ENCODE measurements at places on chromosomes 12 and 14.

- no peak for DNase-seq
These were observed 23.7 kb downstream of the PIGH start for GRCh38 chr14:67576216-67576955.

GRCh38 chr14:105315211-105315721, 718 bp downstream of the PACS2 start:
- DNase-seq = peak; percentile 58

- DNase-seq = no peak
These were observed 147.5 kb downstream of the SLC2A13 start for GRCh38 chr12:39958377-39958776.

DNA sequence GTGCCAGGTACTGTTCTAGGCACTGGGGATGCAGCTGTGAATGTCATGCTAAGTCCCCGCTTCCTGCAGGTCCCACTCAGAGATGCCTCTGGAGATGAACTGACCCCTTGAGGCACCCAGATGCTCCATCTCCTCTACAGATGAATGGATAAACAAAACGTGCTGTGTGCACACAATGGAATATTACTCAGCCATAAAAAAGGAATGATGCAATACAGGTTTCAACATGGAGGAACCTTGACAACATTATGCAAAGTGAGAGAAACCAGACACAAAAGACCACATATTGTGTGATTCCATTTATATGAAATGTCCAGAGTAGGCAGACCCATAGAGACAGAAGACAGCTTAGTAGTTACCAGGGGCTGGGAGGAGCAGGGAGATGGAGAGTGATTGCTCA, 320.1 kb upstream of the DIO3 start:
- no peak for DNase-seq

GRCh38 chr14:32469388-32470160, 140.5 kb downstream of the AKAP6 start:
- DNase-seq = no peak

GRCh38 chr14:66443785-66444184, 42.4 kb upstream of the CCDC196 start:
- DNase-seq = no peak

- peak; percentile 46 for DNase-seq
These were observed 44.0 kb upstream of the REP15 start for GRCh38 chr12:27652174-27652763.

DNA sequence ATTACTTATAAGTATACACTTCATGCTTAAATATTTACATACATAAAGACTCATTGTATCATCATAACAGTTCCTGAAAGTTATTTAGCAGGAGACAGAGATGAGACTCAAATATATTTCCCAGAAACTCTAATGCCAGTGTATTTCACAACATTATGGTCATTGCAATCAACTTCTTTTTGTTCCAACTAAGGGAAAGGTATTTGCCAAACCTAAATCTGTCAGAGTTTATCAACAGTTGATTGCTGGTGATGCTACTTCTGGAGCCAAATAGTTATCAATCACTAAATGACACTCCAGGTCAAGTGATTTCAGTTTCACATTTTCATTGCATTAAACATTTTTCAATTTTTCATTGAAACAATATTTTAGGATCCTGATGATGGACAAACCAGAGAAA, 72.1 kb upstream of the AVPR1A start:
- no peak for DNase-seq

GRCh38 chr12:78696267-78696666, 168.3 kb upstream of the SYT1 start:
- DNase-seq = no peak

GRCh38 chr12:13148485-13148847, 45.0 kb upstream of the GSG1 start:
- no peak for DNase-seq

DNA sequence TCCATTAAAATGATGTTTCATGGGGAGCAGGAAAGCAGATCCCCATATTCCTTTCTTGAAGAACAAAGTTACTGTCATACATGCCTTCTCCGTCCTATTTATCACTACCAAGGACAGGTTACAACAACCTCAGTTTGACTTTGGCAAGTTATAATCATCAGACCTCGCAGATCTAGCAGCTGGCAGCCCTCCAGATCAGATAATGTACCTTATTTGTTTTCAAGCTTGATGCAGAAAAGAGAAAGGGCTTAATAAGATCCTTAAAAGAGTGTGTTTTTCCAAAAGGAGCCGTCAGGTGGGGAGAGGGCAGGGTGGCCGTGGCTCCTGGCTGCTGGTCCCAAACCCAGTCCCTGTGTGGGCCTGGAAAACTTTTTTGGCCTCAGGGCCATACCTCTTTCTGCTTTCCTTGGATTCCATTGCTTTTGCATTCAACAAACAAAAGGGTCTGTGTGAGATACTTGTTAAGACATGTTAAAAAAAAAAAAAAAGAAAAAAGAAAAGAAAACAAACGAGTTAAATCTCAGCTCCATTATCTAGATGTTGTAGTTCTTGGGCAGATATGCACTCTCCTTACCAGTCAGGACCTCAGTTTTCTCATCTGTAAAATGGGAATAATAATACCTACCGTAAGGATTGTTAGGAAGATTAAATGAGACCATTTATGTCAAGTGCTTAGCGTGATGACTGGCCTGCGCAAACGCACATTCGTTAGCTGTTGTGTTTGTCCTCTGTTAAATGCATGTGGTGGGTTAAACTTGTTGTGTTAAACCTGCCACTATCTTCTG, 64.6 kb downstream of the B4GALNT3 start:
- no peak for DNase-seq

GRCh38 chr12:123571343-123571813, 13.0 kb upstream of the TMED2 start:
- DNase-seq = no peak

- peak; percentile 15 for DNase-seq
These were observed 3.1 kb downstream of the SINHCAF start for GRCh38 chr12:31322801-31323207.

GRCh38 chr12:110266980-110267620, 13.9 kb upstream of the ATP2A2 start:
- no peak for DNase-seq

DNA sequence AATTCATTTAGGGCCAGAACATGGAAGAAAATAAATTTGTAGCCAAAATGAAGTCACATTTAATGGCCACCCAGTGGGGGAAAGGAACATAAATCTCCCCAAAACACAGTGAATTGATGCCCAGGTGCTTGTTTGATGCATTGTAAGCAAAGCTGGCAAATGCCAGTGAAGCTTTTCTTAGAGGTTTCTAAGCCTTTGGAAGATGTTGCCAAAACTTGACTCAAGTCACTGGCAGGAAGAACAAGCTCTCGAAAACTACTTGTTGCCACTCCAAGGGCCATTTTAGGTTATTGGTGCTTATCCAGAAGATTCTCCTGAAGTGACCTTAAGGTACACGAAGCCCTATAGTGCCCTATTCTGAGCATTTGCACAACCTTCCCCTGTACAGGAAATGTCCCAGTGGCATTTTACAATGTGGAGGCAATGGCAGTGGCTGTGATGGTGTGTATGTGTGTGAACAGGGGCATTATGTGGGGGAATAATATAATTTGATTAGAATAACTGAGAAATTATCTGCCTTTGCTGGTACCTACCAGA, 89.5 kb upstream of the NOVA1 start:
- DNase-seq = no peak

DNA sequence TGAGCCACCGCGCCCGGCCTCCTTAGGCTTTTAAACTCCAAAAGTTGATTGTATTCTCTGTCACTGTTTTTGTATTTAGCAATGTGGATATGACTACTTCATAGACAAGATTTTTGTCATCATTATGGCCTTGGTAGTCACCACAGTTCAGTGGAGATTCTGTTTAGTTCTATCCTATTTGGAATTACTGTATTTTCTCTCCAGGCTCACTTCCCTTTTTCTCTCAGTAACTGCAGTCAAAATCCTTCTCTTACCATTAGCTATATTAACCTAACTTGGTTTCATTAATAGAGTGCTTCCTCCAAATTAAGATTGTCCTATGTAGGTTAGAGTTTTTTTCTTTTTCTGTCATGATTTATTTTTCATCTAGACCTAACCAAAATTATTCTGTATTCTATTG, 283.9 kb downstream of the TMTC2 start:
- no peak for DNase-seq

DNA sequence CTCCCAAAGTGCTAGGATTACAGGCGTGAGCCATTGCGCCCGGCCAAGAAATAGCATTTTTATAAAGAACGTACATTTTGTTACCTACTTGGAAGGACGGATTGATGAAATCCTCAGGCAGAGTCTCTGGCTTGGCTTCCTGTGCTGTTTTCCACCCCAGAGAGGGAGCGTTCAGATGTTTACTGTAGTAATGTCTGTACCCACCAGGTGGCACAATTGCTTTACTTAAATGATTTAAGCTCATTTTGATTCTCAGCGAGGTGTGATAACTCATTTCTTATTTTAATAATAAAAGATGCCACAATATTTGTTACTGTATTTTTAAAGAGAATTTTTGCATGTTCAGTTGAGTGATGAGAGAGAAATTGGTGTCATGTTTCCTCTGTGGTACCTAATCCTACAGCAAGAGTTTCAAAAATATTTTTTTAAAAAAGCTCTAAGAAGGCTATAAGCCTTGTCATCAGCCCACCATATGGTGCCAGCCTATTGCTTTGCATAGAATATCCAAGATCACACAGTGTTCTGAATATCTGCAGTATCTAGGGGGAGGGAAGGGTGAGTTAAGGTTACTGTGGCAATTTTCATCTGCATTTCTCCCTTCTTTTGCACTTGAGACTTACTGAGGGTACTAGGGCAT, 82.6 kb upstream of the TRAF3 start:
- peak; percentile 72 for DNase-seq

DNA sequence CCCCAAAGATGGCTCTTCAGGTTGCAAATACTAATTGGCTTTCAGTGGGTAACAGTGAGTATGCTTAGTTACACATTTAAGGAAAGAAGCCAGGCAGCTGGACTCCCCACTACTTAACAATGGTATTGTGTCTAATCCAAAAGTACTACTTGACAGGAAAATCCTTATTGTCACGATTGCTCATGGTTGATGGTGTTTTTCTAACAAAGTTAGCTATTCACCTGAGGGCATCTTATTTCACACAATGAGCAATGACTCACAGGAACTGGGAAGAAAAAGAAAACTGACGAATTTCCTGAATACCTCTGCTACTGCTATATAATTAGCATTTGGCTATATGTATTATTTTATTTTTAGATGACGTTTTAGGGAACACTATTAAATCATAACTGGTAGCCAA, 33.4 kb upstream of the ALG10 start:
- no peak for DNase-seq

DNA sequence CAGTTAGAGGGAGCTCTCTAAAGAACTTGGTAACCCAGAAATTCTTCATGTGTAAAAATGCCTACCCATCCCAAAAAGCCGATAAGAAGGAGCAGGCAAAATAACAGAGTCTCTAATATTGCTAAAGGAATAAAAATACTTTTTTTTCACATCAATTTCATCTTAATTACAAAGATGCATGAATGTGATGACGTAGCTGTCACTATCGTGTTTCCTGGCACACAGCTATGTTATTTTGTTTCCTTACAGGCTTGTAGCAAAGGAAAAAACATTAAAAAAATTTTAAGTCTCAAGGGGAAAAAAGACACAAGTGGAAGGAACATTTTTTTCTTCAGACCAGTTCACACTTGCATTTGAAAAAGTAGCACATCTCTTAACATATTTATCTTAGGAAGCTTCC, 10.3 kb upstream of the LGALS3 start:
- DNase-seq = no peak

DNA sequence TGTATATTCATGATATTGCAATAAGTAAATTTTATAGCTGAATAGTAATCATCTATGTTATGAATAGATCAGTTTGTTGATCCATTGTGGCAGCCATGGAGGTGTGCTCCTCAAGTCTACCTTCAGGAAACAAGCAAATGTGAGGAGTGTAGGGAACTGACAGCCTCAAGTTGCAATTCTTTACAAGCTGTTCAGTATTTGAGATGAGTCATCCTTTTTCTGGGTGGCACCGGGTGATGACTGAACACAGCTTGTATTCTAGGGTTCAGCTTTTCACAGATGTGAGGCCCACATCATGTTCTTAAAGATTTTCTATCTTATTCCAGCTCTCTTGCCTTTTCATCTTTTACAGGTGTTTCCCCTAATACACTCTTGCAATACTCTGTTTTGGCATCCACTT, 452.4 kb downstream of the KCNH5 start:
- DNase-seq = no peak

- DNase-seq = no peak
These were observed 4.5 kb downstream of the USP30 start for GRCh38 chr12:109056891-109057290.

DNA sequence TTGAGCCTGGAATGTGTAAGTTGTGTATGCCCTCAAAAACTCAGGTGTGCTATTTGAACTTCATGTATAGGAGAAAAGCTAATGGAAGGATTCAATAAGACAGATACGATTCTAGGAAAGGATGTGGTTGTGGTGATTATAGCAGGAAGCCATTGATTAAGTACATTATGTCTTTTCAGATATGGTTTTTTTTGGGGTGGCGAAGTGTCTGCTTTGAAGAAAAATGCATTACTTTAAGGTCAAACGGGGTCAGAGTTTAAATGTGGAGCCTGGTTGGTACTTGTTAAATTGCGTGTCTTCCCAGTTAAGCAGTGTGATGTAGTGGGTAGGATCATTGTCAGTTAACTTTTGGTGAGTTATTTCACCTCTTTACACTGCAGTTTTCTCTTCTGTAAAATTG, 13.0 kb upstream of the NUP107 start:
- no peak for DNase-seq

DNA sequence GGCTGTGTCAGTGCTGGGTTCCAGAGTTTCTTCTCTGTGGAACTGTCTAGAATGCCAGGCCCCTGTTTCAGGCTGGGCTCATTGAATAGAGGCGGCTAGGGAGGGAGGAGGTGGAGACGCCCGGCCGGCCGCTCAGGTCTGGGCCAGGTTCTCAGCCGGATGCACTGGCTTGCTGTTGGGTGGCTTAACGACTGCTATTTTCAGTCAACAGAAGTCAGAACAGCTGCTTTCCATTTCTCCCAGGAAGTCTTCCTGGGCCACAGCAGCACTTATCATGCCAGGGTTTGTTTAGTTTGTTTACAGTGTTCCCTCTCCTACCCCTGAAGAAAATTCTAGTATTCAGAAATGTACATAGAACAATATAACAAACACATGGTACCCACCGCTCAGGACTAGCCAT, 26.0 kb upstream of the VPS37B start:
- no peak for DNase-seq

DNA sequence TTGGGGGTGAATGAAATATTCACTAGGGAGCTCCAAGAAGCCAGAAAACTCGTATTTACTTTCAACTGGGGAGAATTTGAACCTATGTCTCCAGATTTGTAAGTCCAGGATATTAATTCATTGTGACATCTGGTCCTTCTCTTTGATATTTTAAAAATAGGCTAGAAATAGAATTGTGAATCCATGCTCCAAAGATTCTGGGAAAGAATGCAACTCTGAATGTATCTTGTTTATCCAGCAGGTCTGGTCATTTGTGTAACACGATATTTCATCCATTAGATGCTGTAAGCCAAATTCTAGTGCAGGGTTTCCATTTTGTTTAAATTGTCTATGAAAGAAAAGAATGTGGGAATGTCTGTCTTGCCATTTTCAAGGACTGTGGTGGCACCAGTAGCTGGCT, 334.7 kb downstream of the BMP4 start:
- DNase-seq = no peak

GRCh38 chr12:1769809-1770494, 50.4 kb upstream of the LRTM2 start:
- no peak for DNase-seq

- DNase-seq = no peak
These were observed 16.7 kb upstream of the MAP1LC3B2 start for GRCh38 chr12:116542345-116542956.

GRCh38 chr14:33986804-33987203, 35.9 kb upstream of the EGLN3 start:
- no peak for DNase-seq

- DNase-seq = no peak
These were observed 194.9 kb upstream of the SYT10 start for GRCh38 chr12:33634544-33634943.

GRCh38 chr14:63745858-63746425, 18.1 kb upstream of the SGPP1 start:
- peak; percentile 17 for DNase-seq
